Calu3 (cell line): ENCODE measurements at places on chromosomes 16 and 17.
A peak's percentile ranks its signal among the peaks of the same experiment; 100 is the strongest.

GRCh38 chr16:23979982-23980381 lies 144.2 kb downstream of the PRKCB start:
- no peak for DNase-seq

DNA sequence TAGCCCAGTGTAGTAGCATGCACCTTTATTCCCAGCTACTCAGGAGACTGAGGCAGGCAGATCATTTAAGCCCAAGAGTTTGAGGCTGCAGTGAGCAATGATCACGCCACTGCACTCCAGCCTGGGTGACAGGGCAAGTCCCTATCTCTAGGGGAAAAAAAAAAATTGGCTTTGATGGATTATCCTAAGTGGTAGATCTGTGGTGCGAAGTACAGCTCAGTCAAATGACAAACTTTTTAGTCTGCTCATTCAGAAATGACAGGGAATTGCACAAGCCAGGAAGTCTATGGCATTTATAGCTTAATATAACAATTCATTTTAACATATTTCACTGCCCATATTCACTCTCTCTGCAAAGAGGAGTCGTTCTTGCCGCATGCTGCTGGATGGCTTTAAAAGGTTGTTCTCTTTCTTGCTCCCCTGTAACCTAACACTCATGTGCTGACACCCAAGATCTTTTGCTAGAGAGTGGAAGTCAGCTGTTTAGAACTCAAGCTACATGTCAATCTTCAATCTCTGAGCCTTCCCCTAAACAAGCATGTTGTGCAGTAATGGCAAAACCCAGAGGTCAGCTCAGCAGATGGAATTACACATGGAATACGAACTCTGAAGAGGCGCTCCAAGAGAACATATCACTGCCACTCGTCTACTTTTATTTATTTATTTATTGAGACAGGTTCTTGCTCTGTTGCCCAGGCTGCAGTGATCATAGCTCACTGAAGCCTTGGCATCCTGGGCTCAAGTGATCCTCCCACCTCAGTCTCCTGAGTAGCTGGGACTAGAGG lies 32.8 kb downstream of the RNF157 start:
- DNase-seq, result no peak

- DNase-seq, result peak; percentile 59
Measured at GRCh38 chr17:39791111-39791992, 53.6 kb downstream of the GRB7 start.

DNA sequence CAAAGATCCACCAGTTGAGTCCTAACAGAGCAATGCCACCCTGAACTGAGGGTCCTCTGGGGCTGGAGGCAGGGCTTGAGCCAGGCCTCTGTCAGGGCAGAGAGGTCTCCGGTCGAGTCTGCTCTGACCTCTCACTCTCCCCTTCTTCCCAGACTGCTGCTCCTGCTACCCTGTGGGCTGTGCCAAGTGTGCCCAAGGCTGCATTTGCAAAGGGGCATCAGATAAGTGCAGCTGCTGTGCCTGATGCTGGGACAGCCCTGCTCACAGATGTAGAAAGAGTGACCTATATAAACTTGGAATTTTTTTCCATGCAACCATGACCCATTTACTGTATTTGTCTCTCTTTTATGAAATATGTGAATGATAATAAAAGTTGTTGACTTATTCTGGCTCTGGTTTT lies 2.4 kb upstream of the MT1B start:
- no peak for DNase-seq

- no peak for DNase-seq
Measured at GRCh38 chr17:17320911-17321220, 17.7 kb downstream of the NT5M start.

DNA sequence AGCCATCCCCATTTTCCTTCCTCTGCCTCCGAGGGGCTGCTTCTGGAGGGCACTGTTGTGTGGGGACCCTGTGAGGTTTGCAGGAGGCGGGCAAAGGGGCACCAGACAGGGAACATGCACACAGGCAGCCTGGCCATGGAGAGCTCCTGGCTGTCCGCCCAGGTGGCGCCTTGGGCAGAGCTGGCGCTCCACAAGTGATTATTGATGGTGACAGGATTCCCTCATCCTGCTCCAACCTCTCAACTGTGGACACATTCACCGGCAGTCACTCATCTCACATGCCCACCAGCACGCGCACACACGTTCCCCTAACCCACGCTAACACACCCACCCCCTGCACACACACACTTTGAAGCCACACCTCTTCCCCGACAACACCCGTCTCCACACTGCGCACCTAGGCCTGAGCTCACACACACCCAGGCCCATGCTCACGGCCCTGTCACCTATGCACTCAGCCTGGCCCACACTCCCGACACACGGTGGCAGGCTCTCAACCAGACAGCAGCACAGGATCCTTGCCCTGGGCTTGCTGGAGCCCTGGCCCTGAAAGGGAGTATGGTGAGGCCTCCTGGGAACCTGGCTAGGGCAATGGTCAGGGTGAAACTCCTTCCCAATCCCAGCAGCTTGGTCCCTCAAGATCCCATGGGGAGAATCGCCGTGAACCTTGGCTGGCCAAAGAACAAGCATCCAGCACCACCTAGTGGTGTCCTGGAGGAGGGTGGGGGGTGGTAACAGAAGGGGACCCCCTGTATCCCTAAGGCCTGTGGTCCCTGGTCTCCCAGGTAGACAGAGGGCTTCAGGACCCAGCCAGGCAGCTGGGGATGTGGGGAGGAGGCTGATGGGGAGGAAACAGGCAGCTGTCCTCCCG lies 3.6 kb downstream of the PNMT start:
- DNase-seq, result peak; percentile 100

GRCh38 chr16:66225696-66226095 lies 140.8 kb upstream of the CDH5 start:
- no peak for DNase-seq

GRCh38 chr17:28698253-28698941 lies 13.3 kb downstream of the PROCA1 start:
- peak; percentile 81 for DNase-seq

DNA sequence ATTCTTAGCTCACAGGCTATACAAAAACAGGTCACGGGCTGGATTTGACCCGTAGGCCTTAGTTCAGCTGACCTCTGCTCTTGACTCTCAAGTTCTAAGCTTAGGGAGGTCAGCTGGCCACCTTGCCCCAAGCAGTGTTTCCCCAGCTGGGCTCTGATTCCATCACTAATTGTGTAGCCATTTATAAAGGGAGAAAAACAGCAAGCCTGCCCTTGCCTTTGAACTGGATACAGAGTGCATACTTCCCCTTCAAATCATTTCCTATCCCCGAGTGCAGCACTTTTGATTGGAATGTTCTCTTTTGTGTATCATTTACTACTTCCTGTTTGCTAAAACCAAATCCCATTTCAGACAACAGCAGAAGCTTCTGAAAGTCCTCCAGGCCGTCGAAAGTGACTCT lies 153.6 kb downstream of the KATNIP start:
- no peak for DNase-seq

DNA sequence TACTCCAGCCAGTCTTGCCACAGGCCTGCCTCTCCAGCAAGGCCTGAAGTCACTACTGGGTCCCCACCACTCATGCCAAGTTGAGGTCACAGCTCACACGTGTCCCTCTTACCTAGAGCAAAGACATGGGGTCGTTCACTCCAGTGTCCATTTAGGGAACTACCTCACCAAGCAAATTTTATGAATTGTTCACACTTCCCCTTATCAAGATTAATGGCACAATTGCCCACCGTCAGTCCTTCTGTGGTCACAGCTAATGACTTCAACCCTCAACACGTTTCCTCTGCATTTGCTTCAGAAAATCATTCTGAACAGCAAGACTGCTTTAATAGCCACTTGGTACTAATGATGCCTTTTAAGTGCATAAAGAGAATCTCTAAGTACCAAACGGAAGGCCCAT lies 14.6 kb downstream of the IRX6 start:
- DNase-seq, result no peak

- DNase-seq, result peak; percentile 21
Measured at GRCh38 chr17:68771867-68772515, 170.8 kb upstream of the FAM20A start.

DNA sequence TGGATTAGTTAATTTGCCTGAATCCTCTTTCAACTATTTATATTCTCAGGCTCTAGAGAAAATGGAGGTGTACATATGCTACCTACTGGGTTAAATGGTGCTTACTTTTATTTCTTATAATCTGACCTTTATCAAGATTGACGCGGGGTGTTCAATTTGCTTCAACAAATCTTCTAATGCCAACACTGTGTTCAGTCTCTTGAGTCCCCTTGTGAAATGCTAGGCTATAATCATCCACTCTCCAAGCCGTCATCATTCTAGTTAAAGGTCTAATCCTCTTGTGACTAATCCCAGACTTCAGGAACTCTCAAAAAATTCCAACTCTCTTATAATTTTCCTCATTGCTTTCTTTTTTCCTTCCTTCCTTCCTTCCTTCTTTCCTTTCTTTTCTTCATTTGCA lies 1396.2 kb downstream of the CDH8 start:
- DNase-seq, result no peak

GRCh38 chr17:31753011-31753410 lies 106.0 kb downstream of the COPRS start:
- no peak for DNase-seq

DNA sequence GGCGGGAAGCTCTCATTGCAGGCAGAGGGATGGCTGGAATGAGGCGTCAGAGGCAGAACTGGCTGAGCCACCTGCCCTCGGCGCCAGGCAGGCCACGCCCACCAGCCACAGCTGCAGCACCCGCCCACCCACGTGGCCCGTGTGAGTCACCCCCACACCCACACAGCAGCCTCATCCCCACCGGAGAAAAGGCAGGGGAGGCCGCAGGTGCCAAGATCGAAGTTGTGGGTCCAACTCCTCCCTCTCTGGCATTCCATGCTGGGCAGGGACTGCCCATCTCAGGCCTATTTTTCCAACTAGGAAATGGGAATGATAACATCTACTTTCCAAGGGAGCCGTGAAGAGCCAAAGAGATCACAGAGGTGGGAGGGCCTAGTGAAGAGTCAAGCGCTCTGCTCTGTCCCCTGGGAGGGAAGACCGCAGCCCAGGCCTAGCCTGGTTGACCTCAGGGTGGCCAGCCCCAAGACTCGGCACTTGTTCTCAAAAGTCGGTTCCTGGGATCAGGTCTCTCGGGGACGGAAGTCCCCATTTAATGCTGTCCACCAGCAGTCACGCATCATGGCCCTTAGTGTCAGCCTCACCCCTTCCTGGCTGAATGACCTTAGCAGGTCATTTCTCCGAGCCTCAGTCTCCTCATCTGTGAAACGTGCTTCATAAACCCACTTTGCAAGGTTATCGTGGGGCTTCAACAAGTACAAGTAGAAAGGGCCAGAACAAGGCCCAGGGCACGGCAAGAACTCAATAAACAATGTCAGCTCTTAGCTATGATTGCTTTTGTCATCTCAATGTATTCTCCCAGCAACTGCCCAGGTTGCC lies at the start of gene TRPV3:
Gene TRPV3, minus strand, starts transcription at position 45 of the 816 bp plus-strand sequence. CDS start 2,962 bp downstream, outside the sequence.
- peak; percentile 90 for DNase-seq
